ENCODE measurements at places on chromosomes 7 and 10.

DNA sequence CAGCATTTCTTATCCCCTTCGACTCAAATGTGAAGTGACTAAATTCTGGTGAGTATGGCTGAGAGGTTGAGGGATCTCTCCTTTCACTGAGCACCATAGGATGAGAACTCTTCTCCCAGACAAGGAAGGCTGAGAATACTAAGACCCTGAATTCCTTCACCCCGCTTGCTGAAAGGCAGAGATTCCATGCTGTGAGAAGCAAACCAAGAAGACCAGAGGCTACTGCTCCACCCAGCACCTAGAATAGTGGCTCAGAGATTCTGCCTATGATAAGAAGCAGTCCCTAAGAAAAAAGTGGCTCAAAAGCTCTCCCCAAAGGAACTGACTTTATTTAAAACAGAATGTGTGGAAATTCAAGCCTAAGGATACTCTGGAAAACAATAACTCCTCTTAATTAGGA, 26.7 kb upstream of the WNT2 start:
- no peak for DNase-seq

- no peak for DNase-seq
Measured at GRCh38 chr10:119318411-119319160, 111.2 kb downstream of the GRK5 start.

DNA sequence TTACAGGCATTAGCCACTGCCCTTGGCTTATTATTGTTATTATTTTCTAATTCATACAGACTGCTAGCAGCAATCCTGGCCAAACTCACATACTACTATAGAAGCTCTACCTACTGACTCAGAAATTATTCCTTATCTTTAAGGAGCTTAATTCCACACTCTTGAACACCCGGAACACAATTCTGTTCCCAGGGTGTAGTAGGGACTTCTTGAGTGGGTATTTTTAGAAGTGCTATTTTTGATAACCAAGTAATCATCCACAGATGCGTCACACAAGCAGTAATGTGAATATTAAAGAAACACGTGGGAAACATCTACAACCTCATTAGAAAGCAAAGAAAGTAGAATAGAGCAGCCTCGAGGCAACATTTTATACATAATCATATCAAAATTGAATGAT, 149.2 kb downstream of the PTEN start:
- no peak for DNase-seq

GRCh38 chr10:124313374-124313773, 105.3 kb downstream of the OAT start:
- peak; percentile 2 for DNase-seq

DNA sequence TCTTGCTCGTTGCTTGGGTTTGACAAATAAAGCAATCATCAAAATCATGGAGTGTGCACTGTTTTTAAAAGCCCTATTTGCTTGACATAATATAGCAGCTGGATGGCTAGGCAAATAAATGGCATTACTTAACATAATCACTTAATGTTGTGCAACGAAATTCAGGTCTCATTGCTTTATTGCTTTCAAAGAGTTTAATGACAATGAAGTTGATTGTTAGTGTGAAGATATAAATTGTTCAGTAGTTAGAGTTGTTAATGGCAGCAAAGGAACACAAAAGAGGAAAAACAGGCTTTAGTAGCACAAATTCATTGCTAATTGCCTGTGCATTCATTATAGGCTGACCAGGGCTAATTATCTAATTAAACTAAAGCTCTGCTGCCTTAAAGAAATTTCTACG, 7.6 kb upstream of the ADO start:
- no peak for DNase-seq

- DNase-seq = no peak
Measured at GRCh38 chr10:95289003-95289920, 1.5 kb downstream of the PDLIM1 start.

DNA sequence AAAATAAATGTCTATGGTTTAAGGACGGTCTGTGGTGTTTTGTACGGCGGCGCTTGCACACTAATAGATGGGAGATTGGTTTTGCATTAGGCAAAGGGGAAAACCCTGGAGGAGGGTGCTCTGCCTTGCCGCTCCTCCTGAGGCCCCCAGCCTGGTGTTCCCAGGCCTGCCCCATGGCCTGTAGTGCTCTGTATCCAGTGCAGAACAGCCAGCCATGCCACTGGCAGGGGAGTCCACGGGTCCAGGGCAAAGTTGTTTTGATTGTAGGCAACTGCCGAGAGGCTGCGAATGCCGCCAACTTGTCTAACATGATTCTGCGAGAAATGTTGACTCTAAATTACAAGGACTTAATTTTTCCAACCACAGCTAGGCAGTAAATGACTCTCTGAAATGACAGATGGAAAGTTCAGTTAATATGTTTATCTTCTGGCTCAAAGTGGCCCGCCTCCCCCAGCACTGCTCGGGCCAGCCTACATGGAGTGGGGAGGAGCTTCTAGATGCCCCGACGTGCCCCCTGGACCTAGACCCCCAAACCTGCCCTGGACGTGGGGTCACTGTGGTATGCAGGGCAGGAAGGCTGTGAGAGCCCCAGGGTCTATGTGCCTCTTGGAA, 104.6 kb upstream of the GDF10 start:
- no peak for DNase-seq

- DNase-seq = no peak
Measured at GRCh38 chr7:103989200-103989784, at the start of gene RELN. RELN (minus strand) TSS chr7:103989658; CDS start chr7:103989356, 302 bp downstream.

DNA sequence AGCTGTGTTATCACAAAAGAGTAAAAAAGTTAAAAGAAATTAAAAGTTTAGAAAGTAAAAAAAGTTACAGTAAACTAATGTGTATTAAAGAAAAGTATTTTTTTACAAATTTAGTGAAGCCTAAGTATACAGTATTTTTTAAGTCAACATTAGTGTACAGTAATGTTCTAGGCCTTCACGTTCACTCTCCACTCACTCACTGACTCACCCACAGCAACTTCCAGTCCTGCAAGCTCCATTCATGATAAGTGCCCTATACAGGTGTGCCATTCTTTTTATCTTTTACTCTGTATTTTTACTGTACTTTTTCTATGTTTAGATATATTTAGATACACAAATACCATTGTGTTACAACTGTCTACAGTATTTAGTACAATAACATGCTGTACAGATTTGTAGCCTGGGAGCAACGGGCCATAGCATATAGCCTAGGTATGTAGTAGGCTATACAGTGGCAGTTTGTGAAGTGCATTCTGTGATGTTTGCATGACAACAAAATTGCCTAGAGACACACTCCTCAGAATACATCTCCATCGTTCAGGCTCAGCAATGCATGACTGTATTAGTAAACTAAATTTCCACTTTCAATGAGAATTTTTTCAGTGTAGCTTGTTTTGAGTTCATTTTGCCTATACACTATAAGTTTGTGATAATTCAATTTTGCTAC, 539.9 kb upstream of the C7orf33 start:
- no peak for DNase-seq

GRCh38 chr10:32189400-32190084, 133.3 kb upstream of the KIF5B start:
- DNase-seq = no peak

GRCh38 chr7:16462431-16462889, 3.1 kb downstream of the SOSTDC1 start:
- DNase-seq = no peak

- DNase-seq = no peak
Measured at GRCh38 chr10:69223028-69223342, 2.9 kb downstream of the HKDC1 start.

GRCh38 chr10:133091316-133091715, 3.6 kb downstream of the ADGRA1 start:
- no peak for DNase-seq

DNA sequence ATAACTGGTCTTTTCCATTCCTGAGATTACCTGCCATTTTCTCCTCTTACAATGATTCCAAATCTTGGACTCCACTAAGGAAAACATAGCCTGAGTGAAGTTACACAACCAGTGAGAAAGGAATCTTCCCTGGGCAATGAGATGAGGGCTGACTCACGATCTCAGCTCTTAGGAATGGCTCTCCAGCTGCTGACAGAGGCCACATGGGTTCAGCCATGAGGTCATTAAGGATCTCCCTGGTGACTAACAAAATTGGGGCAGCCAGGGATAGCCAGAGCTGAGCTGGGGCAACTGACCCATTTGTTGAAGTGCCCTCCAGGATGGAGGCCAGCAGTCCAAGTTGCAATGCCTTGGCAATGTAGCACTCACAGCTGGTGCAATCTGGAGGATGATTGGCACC, 78.7 kb upstream of the MKLN1 start:
- DNase-seq = peak; percentile 88

DNA sequence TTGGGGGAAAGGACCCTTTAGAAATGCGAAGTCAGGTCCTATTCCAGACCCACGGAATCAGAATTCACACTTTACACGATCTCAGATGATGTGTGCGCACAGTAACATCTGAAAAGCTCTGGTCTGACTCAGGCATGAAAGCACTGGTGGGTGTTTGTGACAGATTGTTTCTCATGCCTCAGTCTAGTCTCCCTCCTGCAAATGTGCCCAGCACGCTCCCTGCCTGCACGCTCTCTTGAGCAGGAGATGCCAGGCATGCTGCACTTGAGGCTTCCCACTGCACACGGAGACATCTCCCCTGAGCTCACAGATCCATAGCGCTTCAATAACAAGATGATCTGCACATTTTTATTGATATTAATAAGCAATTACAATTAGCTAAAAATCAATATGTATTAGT, 23.6 kb upstream of the ZNF37A start:
- no peak for DNase-seq

DNA sequence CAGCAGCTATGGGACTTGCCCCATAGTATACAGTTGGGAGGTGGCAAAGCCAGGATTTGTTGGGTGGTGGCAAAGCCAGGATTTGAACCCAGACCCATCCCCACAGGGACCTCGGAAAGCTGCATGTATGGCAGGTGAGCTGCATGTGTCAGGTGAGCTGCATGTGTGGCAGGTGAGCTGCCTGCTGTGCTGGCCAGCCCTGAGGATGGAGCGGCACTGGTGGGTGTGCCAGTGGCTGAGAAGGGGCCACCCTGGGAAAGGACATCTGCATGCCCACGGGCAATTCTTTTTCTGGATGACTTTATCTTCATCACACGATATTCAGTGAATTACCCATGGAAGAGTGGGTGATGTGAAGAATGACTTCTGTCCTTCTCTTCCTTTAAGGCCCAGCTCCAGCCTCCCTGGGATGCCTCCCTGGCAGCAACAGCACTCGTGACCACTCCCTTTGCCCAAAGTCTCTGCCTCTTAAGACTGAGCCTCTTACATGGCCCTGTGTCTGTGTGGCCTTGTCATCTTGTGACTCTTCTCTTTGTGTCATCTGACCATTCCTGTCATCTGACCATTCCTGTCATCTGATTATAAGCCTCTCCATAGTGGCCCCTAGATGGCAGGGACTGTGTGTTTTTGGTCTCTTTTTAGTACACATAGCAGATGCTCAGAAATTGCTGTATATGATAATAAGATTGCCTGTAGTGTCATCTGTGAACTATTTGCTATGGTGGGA, 25.0 kb downstream of the CLEC2L start:
- no peak for DNase-seq

DNA sequence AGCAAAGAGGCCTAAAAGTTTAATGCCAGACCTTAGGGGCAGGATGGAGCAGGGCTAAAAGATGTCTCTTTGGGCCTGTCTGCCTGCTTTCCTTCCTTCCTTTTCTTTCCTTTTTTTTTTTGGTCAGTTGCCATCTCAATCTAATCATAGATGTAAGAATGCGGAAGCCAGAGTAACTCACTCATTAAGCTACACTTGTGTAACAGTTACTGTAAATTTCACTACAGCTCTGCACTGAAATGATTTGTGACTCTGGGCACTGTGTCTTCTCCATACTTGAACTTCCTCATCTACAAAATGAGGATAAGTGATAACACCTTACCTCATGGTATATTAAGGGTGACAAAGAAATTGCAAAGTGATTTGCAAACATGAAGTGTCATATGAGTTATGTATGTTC, 75.5 kb upstream of the AGK start:
- DNase-seq = no peak

- DNase-seq = no peak
Measured at GRCh38 chr10:86391236-86391840, 24.7 kb upstream of the GRID1 start.

DNA sequence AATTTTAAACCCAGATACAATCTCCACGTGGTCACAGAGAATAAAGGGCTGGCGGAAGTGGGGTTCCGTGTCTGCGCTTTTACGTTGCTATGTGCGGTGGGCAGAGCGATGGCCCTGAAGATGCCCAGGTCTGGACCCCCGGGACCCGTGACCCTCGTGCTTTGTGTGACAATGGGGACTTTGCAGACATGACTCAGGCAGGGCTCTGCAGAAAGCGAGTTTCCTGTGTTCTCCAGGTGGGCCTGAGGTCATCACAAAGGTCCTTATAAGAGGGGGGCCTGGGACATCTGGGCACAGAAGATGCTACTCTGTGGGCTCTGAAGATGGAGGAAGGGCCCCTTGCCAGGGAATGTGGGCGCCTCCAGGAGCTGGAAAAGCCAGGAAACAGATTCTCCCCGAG, 95.3 kb downstream of the ELFN1 start:
- peak; percentile 31 for DNase-seq

GRCh38 chr7:3914051-3914775, 613.2 kb downstream of the SDK1 start:
- no peak for DNase-seq

- no peak for DNase-seq
Measured at GRCh38 chr7:143318661-143319060, 2.8 kb downstream of the CLCN1 start.

GRCh38 chr10:58028597-58029366, 238.9 kb downstream of the IPMK start:
- no peak for DNase-seq

DNA sequence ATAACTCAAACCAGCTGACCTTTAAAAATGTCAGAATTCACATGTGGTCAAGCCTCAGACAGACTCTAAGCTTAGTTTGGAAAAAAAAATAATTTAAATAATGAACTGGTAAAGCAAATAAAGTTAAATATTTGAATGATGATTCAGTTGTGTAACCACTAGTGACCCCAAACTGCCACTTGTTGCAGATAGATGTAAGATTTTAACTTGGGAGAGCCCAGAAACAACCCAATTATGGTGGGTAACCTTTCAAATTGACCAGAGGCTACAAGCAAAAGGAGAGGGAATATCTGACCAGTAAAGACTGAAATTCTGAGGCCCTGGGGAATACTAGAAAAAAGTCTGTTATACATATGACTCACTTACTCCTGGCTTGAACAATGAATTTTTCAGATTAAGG, 268.1 kb downstream of the HPSE2 start:
- no peak for DNase-seq

DNA sequence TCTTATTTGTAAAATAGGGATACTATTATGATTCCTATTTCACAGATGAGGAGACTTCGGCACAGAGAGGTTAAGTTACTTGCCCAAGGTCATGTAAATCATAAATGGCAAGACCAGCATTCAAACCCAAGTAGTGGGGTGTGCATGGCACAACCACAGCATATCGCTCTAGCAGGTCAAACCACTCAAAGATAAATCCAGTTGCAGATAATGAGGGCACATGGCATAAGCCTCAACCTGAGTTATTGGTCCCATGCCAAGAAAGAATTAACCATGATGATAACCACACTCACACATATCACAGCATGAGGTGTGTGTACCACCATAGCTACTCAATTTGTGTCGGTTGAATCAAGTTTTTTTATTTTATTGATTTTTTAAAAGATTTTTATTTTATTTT, 180.5 kb downstream of the CREB5 start:
- DNase-seq = no peak

GRCh38 chr7:14021069-14021468, 31.6 kb upstream of the ETV1 start:
- DNase-seq = no peak

GRCh38 chr10:7046615-7047014, 364.2 kb downstream of the SFMBT2 start:
- DNase-seq = no peak

Measured in coronary artery (tissue), 2 donors.